ENCODE measurements at places on chromosomes 7 and 10.

DNA sequence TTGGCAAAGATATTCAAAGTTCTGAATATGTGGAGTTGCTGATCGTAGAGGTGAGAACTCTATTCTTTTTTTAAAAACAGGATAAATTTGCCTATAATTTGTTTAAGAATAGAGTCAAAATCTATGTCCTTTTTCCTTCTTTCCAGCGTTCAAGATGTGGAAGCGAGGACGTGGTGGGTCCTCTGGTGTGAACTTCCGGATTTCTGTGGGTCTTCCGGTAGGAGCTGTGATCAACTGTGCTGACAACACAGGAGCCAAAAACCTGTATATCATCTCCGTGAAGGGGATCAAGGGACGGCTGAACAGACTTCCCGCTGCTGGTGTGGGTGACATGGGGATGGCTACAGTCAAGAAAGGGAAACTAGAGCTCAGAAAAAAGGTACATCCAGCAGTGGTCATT lies 40.5 kb upstream of the SP8 start:
- DNase-seq, result no peak

DNA sequence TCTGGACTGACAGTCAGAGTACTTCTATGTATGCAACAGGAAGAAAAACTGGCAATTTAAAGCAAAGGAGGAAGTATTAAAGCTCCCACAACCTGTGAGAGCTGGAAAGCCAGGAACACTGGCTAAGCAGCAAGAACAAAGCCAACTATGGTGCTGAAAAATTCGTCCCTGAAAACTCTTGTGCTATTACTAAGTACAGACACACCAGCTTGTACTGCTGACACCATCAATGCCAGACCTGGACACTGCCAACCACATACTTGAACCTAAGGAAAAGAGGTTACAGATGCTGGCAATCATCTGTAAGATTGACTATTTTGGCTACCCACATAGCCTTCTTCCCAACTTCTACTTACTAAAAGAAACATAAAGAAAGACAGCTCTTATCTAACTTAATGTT lies 1110.6 kb downstream of the SORCS3 start:
- no peak for DNase-seq

- DNase-seq, result no peak
Observed at GRCh38 chr10:124000792-124001201, 92.6 kb downstream of the CHST15 start.

DNA sequence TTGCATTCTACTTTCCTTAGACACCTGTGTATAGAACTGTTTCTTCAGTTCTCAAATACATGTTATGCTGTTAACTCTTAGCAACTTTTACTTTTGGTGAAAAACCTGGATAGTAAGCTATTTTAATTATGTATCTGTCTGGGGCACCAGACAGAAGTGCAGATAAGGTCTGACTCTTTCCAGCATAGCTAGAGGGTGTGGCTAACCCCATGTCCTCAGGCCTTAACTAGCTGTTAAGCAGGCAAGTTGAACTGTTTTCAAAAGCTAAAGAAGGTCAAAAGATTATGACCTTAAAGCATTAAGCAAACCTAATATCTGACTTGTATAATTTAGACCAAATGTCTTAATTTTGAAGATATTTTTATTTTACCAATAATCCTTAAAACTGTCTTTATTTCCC lies 45.1 kb upstream of the INHBA start:
- DNase-seq, result no peak

DNA sequence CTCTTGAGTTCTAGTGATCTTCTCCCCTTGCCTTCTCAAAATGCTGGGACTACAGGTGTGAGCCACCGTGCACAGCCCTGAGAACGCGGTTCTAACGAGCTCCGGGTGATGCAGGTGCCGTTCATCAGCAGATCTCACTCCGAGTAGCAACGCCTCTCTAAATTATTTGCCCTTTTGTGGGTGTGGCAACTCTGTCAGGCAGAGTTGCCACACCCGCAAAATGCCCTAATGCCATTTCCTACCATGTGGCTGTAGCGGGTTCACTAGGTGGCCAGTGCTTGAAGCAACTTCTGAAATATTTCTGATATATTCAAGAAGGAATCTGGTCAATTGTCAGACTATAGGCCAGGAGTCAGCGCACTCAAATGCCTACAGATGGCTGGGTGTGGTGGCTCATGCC lies 62.9 kb upstream of the NMT2 start:
- no peak for DNase-seq

All from stimulated activated CD4-positive, alpha-beta T cell treated with anti-CD3 and anti-CD28 coated beads, Interleukin-1b, Interleukin-23, amount 100 ng/mL, for 48 hours (primary cell).